ENCODE measurements at places on chromosomes 1 and 21. TPM values are rescaled to one million over a fixed set of nuclear protein-coding genes. Genes with fewer than 3 reads are reported as not detected.

DNA sequence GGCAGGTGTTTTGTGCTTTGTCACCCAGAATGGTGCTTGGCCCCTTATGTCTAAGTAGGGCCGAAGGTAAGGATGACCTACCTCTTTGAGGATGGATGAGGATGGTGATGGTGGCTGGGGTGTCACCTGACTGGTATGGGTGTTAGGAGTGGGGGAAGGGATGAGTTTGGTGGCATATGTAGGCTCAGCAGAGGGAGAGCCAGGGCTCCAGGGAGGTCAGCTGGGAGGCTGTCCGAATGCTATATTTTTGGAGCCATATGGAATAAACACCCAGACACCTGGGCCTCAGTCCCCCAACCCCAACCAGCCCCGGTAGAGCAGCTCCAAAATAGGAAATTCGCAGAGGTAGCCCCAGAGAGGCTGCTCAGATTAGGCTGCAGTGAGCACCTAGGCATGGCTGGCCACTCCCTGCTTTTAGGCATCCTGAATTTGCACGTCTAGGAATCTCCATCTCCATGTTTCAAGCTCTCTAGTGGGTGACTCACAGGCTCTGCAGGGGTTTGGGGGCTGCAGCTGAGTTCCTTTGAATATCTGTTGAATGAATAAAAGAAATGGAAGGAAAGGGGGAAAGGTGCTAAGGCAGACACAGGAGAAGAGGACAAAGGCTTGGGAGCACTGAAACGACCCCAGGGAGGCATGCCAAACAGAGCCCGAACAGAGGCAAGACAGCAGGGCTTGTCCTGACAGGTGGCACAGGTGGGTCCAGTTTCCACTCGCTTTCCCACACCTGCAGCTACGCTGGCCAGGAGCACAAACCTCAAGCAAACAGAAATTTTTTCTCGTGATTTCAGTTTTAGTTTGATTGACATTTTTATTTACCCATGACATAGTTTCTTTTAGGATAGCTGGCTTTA is 135.3 kb upstream of the EDN2 start:
- ATAC-seq, result peak; percentile 22

- no peak for ATAC-seq
Measured at GRCh38 chr1:219505886-219506285, 107.0 kb downstream of the ZC3H11B start.

The DFFB gene
- 5.1 TPM for total RNA-seq

- ATAC-seq, result peak; percentile 39
Measured at GRCh38 chr1:17207966-17208418, 3.1 kb downstream of the PADI1 start.

The C1orf115 gene
- total RNA-seq, result 1.5 TPM

The SV2A gene
- 123 TPM for total RNA-seq

- ATAC-seq, result no peak
Measured at GRCh38 chr21:34818662-34819158, 149.9 kb downstream of the CLIC6 start.

DNA sequence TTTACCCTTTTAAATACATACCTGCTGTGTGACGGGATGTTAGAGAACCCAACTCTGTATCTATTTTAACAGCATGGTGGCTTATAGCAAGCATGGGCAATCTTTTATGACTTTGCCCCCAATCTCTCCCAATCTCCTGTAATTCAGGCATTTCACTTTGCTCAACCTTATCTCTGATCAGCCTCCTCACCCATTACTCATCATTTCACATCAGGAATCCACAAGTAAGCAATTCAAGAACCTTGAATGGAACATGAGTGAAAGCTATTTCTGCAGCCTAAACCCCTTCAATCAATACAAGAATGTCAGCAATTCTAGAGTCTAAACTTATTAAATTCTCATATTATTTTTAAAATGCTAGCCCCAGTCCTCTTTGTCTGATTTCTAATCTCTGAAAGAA is 199.8 kb downstream of the ST6GALNAC3 start:
- ATAC-seq, result no peak

The HES5 gene
- 0.71 TPM for total RNA-seq

- peak; percentile 46 for ATAC-seq
Measured at GRCh38 chr1:230262867-230263567, 163.1 kb downstream of the PGBD5 start.

DNA sequence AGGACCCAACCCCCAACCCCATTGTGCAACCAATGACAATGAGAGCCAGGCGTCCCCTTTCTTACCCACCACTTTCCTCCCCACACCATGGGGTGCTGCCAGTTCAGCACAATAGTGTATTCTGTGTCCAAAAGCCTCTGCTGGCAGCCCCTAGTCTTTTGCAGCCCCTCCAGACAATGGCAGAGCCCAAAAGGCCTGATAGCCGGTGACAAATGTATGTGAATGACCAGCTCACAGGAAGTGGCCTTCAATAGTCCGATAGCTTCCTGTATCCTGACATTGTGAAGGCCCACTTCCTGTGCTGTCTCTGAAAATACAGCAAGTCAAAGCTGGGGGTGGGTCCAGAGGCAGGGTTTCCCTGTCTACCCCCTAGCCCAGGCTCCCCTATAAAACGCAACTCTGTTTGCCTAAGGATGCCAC is 16.6 kb downstream of the SMIM12 start:
- no peak for ATAC-seq

The RAB25 gene
- 1.3 TPM for total RNA-seq

GRCh38 chr1:155195201-155196102 is 12.2 kb downstream of the THBS3 start:
- no peak for ATAC-seq

DNA sequence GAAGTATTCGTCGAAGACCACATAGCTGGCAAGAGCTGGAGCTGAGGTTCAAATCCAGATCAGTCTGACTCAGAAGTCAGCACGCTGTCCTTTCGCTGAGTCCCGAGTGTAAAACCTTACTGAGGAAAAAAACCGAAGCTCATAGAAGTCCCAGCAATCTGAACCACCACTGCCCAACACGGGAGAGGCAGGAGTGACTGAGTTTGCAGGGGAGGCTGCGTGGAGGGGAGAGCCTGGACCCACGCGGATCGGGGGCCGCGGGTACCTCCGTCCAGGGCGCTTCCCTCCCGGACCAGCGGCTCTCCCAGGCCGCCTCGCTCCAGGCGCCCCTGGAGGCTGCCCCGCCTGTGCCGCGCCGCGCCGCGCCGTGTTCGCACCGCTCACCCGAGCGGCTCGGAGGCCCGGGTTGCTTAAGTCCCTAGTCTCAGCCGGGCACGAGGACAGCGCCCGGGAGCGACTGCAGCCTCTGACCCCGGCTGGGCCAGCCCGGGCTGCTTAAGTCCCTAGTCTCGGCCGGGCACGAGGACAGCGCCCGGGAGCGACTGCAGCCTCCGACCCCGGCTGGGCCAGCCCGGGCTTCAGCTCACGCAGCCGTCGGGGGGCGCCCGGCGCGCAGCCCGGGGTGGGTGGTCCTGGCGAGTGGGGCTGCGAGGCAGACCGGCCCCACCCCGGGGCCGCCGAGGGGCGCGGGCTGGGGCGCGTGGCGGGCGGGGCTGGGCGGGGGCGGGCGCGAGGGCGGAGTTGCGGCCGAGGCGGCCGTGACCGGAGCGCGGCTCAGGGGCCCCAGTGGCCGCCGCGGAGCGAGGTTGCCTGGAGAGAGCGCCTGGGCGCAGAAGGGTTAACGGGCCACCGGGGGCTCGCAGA is at the start of gene ADAMTSL4:
ADAMTSL4 (plus strand) TSS at position 777 of the 864 bp plus-strand sequence. CDS start 2,881 bp downstream, outside the sequence.
- ATAC-seq, result peak; percentile 81

GRCh38 chr1:92968138-92969032 is 7.1 kb upstream of the DIPK1A start:
- ATAC-seq, result peak; percentile 58

DNA sequence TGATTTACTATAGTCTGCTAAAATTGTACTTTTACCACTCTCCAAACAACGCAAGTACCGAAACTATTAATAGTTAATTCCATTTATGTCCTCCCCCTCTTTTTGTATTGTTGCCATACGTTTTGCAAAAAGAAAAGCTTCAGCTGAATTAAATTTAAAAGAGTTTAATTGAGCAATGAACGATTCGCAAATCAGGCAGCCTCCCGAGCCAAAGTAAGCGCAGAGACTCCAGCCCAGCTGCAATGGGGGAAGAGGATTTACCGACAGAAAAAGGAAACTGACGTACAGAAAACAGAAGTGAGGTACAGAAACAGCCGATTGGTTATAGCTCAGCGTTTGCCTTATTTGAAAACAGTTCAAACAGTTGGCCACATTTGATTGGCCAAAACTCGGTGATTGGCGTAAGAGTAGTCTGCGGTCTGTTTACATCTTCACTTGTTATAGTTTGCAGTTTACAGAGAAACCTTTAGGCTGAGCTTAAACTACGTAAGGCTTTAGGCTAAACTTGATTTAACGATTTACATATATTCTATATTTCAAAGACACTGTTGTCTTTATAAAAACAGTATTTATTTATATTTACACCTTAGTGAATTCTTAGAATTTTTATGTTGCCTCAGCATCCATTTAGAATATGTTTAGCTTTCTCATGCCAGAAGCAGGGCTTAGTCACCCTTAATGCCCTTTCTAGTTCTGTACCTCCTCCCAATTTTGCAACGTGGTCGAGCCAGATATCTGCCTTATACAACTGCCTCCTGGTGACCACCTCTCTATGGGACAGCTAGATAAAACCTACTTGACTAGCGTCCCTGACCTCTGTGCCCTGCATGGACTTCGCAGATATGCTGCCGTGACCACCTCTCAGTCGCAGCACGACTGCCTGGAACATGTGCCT is 23.8 kb downstream of the CR1 start:
- no peak for ATAC-seq

DNA sequence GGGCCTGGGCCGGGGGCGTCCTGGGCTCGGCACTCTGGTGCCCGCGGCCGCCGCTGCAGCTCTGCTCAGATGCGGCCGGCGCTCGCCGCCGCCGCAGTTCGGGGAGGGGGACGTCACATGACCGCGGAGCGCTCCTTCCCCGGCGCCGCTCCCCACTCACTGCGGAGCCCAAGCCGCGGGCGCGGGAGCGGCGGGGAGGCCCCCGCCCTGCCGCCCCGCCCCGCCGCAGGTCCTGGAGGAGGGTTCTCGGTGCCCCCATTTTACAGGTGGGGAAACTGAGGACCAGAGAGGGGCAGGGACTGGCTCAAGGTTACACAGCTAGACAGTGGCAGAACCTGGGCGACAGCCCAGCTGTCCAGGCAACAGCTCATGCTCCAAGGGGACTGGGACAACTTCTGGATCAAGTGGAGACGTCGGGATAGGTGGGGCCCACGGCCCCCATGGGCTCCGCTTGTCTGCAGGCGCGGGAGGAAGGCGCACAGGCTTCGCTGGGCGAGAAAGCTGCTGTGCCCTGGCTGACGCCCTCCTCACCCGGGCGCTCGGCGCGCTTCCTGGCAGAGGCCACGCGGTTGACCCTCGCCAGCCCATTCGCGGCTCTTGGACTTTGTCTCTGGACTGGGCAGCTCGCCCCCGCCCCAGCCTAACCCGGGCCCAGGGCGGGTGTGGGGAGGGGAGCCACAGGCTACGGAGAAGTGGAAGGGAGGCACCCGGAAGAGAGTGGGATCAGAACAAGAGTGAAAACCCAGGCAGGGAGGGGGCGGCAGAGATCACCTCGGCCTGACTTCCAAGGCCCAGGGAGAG is at the start of gene RAP1GAP:
RAP1GAP (minus strand) TSS at position 100 of the 801 bp plus-strand sequence. CDS start 49,325 bp downstream, outside the sequence.
- ATAC-seq, result peak; percentile 74

DNA sequence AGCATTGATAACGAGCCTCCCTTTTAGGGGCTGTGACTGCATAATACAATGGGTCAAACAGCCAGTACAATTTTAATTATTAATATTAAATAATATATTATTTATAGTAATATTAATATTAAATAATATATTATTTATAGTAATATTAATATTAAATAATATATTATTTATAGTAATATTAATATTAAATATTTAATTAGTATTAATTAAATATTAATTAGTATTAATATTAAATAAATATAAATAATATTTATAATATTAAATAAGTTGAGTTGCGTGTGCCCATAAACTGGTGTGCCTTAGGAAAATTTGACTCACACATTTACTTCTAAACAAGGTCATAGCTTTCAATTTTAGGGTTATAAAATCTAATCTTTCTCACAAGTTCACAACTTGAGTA is 509.3 kb upstream of the RGS18 start:
- no peak for ATAC-seq

DNA sequence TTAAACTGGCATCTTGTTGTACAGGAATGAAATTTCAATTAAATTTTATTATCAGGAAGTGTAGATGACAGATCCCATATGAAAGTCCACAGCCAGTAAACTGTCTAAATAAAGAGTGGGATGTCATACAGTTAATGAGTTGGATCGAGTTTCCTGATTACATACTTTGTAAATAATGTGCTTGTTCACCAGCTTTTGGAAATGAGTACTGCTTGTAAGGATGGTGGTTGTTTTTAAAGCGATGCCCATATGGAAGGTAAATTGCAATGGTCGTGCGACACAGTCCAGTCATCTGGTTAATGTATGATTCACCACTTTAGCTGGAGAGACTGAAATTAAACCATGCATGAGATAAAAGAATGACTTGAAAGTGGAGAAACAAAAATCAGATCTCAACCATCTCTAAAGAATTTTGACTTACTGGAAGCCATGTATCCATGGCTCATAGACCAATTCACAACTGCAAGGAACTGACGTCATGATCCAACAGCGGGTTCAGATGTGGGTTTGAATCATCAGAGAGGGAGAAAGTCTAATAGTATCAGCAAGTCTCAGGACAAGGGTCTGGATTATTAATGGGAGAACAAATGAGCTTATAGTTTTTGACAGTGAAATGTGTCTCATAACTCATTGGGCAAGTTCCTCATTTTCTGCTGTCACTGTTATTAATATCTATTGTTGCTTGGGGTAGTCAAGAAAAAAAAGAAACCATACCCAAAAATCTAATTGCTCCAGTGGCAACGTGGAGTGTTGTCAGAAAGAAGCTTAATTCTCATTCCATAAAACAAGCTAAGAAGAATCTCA is 49.0 kb downstream of the MAP10 start:
- ATAC-seq, result no peak

DNA sequence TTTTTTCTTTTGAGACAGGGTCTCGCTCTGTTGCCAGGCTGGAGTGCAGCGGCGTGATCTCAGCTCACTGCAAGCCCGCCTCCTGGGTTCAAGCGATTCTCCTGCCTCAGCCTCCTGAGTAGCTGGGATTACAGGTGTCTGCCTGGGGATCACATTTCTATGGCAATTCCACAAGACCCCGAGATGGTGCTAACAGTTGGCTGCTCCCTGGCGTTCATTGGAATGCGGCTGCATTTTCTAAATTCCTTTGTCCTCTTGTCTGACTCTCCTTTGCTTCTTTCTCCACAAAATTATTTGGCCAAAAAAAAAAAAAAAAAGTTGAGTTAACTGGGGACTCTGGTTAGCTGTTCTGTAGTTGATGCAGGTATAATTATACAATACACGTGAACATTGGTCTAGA is 176.4 kb downstream of the ETS2 start:
- no peak for ATAC-seq

The SLC41A1 gene
- total RNA-seq, result 11.3 TPM

DNA sequence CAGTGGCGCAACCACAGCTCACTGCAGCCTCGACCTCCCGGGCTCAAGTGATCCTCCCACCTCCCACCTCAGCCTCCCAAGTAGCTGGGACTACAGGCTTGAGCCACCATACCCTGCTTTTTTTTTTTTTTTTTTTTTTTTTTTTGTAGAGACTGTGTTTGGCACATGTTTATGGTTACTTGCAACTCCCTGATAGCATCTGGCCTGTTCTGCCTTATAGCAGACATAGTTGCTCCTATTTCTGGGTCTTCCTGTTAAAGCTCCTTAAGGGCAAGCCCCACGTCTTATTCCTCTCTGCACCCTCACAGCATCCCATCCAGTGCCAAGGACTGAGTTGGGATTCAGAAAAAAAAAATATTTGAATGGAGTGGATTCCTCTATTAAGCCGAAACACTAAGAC is 17.1 kb upstream of the CNR2 start:
- ATAC-seq, result no peak

The KLF17 gene
- 0.09 TPM for total RNA-seq

All from motor neuron (in vitro differentiated cells).